ENCODE measurements at places on chromosomes 6 and 20. TPM values are rescaled to one million over a fixed set of nuclear protein-coding genes. Genes with fewer than 3 reads are reported as not detected.
A peak's percentile ranks its signal among the peaks of the same experiment; 100 is the strongest.

DNA sequence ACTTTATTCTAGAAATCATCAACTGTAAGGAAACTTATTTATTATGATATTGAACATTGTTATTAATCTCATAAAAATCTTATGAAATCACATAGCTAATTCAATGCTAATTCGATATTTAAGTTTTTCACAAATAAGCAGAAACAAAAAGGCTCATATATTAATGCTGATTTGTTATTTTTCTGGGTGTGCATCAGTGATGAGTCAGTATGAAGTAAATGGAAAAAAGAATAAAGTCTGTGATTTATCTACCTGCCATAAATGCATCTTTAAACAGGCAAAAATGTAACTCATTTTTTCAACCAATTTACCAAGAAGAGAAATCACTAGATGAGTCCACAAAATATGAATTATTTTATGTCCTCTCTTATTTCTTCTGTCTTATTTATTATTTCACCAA lies 253.5 kb downstream of the PTPRK start:
- H3K27ac ChIP-seq = no peak overlapping the region
- no peak overlapping the region for H3K4me3 ChIP-seq
- no peaks in the 10 kb centered on the region for H3K27me3 ChIP-seq

DNA sequence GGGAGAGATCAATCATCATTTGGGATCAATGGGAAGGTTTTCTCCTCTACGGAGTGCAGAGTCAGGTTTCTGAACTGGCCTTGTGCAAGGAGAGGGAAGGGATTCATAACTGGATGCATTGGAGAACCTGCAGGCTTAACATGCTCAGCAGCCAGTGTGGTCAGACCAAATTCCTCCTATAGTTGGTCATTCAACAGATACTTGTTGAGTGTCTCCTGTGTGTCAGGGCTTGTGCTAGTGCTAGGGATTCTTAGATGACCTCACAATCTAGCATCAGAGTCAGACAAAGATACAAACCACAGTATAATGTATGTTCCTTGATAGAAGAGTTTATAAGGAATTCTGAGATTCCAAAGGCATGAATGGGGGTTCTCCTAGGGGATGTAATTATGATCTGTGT lies 23.9 kb downstream of the RALY start:
- H3K4me3 ChIP-seq = no peak overlapping the region
- H3K27ac ChIP-seq = no peak overlapping the region

DNA sequence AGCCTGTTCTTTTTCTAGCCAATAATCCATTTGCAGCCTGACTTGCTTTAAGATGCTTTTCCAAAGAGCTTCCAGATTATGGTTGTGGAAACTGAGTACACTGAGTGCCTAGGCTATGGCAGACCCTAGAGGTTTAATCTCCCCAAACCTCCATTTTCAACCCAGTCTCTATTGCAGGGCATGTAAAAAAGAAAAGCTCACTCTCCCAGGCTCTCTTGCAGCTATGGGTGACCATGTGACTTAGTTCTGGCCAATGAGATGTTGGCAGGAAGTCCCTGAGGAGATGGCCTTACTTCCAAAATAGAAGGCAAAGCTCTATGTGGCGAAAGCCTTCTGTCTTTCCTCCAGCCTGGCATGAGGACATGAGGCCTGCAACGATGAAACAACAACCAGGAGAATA lies 3.8 kb downstream of the PDRG1 start:
- no peak for DNase-seq
- no peaks in the 10 kb centered on the region for H3K27me3 ChIP-seq
- peaks cover 12% of the 10 kb centered on the region for H3K4me1 ChIP-seq
- H3K36me3 ChIP-seq = peaks cover 10% of the 10 kb centered on the region
- H3K27ac ChIP-seq = no peak overlapping the region

GRCh38 chr6:10389739-10390494 lies 25.0 kb downstream of the TFAP2A start:
- no peaks in the 10 kb centered on the region for H3K4me1 ChIP-seq
- no peak overlapping the region for H3K4me3 ChIP-seq
- no peak overlapping the region for H3K27ac ChIP-seq

The TINAG gene
- not detected for total RNA-seq

DNA sequence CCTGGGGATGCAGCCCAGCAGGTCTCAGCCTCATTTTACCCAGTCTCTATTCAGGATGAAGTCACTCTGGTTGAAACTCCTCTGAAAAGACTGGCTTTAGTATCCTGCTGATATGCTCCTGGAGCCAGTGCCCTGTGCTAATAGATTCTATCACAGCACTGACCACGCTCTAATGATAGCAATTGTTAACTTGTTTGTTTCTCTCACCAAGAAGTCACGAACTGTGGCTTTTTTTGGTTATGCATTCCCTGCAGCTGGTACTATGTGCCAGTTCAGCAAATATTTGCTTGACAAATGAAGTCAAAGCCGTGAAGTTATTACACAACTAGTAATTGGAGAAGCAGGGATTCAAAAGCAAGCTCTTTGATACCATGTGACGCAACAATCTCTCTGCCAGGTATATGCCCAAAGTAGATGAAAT lies 754.6 kb downstream of the KIF16B start:
- no peaks in the 10 kb centered on the region for H3K4me1 ChIP-seq
- no peak overlapping the region for H3K27ac ChIP-seq
- H3K27me3 ChIP-seq = no peaks in the 10 kb centered on the region
- DNase-seq = no peak
- H3K36me3 ChIP-seq = no peaks in the 10 kb centered on the region
- H3K4me3 ChIP-seq = no peak overlapping the region

The GPSM3 gene
- total RNA-seq = 8.2 TPM

DNA sequence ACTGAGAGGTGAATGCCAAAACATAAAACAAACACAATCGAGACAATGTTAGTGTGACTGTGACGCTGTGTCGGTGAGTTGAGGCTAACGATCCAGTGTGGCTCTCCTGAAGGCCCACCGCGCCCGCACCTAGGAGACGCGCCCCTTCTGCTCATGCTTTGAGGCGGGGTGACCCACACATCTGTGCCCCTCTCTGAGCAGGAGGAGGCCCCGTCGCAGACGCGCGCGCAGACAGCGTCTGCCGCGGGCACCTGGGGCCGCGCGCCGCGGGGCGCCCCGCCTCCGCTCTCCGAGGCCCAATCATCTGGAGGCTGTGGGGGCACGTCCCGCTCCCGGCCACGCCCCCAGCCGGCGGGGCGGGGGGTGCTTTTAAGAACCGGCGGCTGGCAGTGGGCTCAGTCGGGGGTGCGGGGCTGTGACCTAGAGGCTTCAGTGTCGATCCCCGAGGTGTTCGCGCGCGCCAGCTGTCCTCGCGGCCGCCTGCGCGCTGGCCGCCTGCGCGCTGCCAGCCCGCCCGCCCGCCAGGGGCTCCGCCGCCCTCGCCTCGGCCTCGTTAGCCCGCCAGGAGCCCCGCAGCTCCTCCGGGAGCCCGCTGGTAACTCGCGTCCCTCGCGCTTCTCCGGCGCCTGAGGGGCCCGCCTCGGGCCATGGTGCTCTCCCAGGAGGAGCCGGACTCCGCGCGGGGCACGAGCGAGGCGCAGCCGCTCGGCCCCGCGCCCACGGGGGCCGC lies at the start of gene SLC16A10:
Gene SLC16A10, plus strand, starts transcription at position 398 of the 730 bp plus-strand sequence. Its CDS starts 250 bp downstream, at position 648.
- no peaks in the 10 kb centered on the region for H3K27me3 ChIP-seq
- H3K27ac ChIP-seq = no peak within 1 kb of the TSS
- DNase-seq = no peak
- H3K4me3 ChIP-seq = peak within 1 kb of the TSS; percentile 64
- H3K36me3 ChIP-seq = no peaks in the 10 kb centered on the region

GRCh38 chr20:58514321-58515232 lies 622 bp downstream of the APCDD1L start:
- H3K27ac ChIP-seq = no peak overlapping the region
- no peak for DNase-seq
- H3K4me1 ChIP-seq = no peaks in the 10 kb centered on the region
- H3K4me3 ChIP-seq = peak overlapping the region; percentile 38
- no peaks in the 10 kb centered on the region for H3K36me3 ChIP-seq

- H3K27ac ChIP-seq = no peak overlapping the region
- H3K4me3 ChIP-seq = no peak overlapping the region
- no peaks in the 10 kb centered on the region for H3K4me1 ChIP-seq
- no peaks in the 10 kb centered on the region for H3K36me3 ChIP-seq
These were observed 7.1 kb downstream of the CD93 start for GRCh38 chr20:23079016-23079351.

DNA sequence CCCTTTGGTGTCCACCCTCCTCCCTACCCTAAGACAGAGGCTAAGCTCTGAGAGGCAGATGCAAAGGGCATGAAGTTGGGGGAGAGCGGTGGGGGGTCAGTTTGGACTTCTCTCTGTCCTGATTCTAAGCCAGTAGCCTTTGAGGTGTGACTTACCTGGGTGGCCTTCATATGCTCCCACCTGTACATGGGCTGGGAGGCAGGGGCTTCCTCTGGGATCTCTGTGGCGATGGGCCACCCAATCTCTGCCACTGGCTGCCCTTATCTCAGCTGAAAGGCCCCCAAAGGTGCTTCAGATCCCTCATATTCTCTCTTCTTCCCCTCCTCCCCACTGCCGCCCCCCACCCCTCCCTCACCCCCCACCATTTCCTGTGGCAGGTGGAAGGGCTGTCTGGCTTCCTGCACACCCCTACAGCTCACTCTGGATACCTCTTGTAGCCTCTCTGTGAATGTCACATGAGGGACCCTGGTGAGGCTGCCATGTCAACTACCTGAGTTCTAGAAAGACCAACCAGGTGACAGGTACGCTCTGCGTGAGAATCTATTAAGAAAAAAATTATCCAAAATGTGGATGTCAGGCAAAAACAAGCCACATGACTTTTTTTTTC lies 34.0 kb downstream of the PNLDC1 start:
- no peaks in the 10 kb centered on the region for H3K4me1 ChIP-seq
- H3K4me3 ChIP-seq = no peak overlapping the region
- DNase-seq = no peak
- H3K36me3 ChIP-seq = no peaks in the 10 kb centered on the region
- no peak overlapping the region for H3K27ac ChIP-seq
- peaks cover 2% of the 10 kb centered on the region for H3K27me3 ChIP-seq

DNA sequence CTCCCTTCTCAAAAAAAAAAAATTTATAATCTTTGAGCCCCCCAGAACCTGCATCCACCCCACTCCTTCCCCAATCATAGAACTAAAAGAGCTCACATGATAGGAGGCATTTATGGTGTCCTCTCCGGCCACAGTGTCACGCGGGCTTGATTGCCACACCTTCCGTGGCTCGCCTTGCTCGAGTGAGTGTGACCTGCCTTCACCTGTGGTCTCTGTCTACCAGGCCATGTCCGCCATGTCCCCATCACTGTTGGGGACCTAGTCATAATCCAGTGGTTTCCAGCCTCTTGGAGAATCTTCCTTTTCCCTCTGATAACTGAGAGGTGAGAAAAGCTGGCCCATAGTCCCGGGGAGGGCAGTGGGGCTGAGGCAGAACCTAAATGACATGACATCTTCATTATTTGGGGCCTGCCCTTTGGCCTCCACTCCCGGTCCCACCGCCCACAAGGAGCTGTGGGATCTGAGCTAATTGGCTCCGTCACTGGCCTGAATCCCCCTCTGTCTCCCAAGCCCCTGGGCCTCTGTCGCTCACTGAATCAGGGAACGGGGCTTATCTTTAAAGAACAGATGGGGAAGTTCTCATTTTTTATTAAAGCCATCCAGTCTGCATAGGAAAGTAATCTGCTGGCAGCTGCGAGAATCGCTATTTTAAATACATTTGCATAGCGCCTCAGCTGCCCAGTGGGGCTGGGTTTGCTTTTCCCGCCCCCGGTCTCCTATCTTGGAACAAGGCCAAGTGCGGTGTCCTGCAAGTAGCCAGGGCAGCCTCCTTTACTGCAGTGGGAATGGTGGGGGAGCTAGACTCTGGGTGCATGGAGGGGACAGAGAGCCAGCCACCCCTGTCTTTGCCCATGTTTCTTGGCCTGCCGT lies 197.6 kb upstream of the PMEPA1 start:
- no peak overlapping the region for H3K4me3 ChIP-seq
- H3K27me3 ChIP-seq = no peaks in the 10 kb centered on the region
- H3K4me1 ChIP-seq = no peaks in the 10 kb centered on the region
- no peak for DNase-seq
- H3K27ac ChIP-seq = no peak overlapping the region

The CD83 gene
- 4.0 TPM for total RNA-seq

DNA sequence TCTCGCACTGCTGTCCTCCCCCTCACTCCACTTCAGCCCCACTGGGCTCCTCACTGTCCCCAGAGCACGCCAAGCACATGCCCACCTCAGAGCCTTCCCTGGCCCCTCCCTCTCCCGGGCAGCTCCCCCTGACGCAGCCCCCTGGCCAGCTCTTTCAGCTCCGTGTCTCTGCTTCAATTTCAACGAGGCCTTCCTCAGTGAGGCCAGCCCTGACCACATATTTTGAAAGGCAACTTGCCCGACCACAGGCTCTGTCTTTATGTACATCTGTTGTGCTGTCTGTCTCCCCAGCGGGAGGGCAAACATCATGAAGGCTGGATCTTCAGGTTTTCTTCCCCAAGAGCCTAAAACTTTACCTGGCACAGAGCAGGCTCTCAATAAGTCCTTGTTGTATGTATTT lies 44.6 kb downstream of the JPH2 start:
- no peaks in the 10 kb centered on the region for H3K36me3 ChIP-seq
- no peaks in the 10 kb centered on the region for H3K27me3 ChIP-seq
- no peaks in the 10 kb centered on the region for H3K4me1 ChIP-seq
- no peak for DNase-seq
- H3K27ac ChIP-seq = no peak overlapping the region
- H3K4me3 ChIP-seq = no peak overlapping the region

The C6orf163 gene
- total RNA-seq = 4.7 TPM

The CDKN1A gene
- 144 TPM for total RNA-seq

The SLA2 gene
- 0.66 TPM for total RNA-seq

DNA sequence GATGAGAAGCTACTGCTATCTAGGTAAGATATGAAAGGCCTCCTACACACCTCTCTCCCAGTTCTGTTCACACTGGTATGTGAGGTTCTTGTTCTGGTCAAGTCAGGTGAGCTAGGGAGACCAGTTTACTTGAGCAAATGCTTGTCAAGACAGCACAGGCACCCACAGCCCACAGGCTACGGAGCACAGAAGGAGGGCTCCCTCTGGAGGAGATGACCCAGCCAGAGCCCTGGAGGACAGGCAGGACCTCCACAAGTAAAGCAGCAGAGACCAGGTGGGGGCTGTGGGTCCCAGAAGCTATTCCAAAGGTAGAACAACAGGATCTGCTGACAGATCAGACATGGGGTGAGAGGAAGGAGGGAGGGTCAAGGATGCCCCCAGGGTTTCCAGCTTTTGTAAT lies 13.2 kb downstream of the MMP24OS start:
- H3K27ac ChIP-seq = peak overlapping the region; percentile 52
- no peak for DNase-seq
- no peaks in the 10 kb centered on the region for H3K27me3 ChIP-seq
- H3K36me3 ChIP-seq = no peaks in the 10 kb centered on the region

- DNase-seq = no peak
- H3K27me3 ChIP-seq = no peaks in the 10 kb centered on the region
- no peak overlapping the region for H3K4me3 ChIP-seq
- H3K4me1 ChIP-seq = no peaks in the 10 kb centered on the region
These were observed 448.0 kb downstream of the EYS start for GRCh38 chr6:65259059-65259458.

- no peak for DNase-seq
- no peaks in the 10 kb centered on the region for H3K27me3 ChIP-seq
- H3K4me3 ChIP-seq = no peak overlapping the region
- H3K4me1 ChIP-seq = no peaks in the 10 kb centered on the region
- H3K36me3 ChIP-seq = no peaks in the 10 kb centered on the region
- peak overlapping the region; percentile 82 for H3K27ac ChIP-seq
These were observed 64.5 kb downstream of the THBS2 start for GRCh38 chr6:169189182-169189581.
